NAMALWA (cell line): ENCODE measurements at places on chromosomes 2 and 18.
A peak's percentile ranks its signal among the peaks of the same experiment; 100 is the strongest.

- DNase-seq, result no peak
Measured at GRCh38 chr2:200419325-200419724, 90.5 kb downstream of the KCTD18 start.

DNA sequence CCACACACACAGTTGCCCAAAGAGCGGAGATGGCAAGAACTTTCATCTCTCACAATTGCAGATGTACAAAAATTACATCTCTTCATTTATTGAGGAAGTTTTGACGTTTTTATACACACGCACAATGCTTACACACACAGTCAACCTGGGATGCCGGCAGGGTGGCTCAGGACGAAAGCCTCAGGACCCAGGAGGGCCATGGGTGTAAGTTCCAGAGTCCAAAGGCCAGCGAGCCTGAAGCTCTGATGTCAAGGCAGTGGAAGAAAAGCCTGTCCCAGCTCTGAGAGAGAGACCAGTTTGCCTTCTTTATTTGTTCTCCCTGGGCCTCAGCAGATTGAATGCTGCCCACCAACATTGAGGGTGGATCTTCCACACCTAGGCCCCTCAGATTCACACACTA lies 10.1 kb downstream of the AMER3 start:
- no peak for DNase-seq

GRCh38 chr2:221480163-221480562 lies 91.9 kb downstream of the EPHA4 start:
- no peak for DNase-seq

- DNase-seq, result no peak
Measured at GRCh38 chr2:67880291-67880761, 182.5 kb downstream of the C1D start.

DNA sequence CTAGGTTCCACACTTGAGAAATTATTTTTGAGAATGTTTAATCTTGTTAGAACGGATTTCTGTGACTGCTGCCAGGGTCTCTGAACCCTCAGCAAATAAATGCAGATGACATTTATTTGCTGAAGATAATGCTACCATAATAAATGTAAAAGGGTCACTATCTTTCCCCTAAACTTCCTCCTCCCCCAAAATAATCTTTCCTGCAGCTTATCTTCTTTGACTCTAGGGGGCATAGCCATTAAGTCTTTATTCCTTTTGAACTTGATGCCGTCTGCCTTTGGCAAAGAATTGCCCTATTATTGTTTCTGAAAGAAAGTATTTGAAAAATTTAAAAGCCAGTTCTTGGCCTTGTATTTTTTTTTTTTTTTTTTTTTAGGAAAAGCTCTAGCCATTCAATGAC lies 63.6 kb upstream of the ACSL3 start:
- DNase-seq, result peak; percentile 47

- DNase-seq, result peak; percentile 12
Measured at GRCh38 chr2:190979906-190980629, 33.9 kb downstream of the STAT1 start.

DNA sequence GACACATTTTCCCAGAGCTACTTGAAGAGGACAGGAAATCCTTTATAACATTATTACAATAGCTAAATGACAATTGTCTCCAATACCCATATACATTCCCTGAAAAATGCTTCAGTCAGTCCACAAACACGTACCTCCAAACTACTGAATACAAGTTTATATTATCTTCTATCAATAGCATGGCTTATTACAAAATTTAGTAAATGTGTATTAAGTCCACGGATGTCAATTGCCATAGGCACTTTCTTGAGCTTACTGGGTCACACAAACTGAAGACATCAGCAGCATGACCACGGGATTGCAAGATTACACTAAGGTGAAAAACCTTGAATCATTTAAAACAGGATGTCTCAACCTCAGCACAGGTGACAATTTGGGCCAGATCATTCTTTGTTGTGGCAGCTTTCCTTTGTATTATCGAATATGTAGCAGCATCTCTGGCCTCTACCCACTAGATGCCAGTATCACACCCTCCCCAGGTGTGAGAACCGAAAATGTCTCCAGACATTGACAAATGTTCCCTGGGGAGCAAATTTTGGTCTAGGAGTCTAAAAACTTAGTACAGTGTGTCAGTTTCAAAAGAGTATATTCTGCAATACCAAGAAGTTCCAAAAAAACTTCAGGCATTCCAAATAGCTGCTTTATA lies 1.4 kb downstream of the MBD2 start:
- peak; percentile 89 for DNase-seq

DNA sequence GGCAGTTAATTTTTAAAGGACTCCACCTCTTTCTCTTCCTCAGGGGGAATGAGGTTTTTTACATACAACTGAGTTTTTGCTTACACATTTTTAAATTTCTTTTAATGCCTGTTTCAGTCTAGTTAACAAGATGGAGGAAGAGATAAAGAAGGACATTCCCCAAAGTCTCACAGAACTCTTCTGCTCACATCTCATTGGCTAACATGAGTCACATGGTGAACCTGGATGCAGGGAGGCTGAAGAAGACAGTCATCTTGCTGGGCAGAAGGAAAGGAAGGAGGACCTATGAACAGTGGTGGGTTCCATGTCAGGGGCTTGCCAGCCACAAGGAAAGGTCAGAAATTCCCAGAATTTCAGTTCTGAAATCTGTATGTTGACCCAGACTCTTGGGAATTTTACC lies 10.4 kb upstream of the ST8SIA5 start:
- DNase-seq, result no peak
